ENCODE measurements at places on chromosomes 12 and 14.

DNA sequence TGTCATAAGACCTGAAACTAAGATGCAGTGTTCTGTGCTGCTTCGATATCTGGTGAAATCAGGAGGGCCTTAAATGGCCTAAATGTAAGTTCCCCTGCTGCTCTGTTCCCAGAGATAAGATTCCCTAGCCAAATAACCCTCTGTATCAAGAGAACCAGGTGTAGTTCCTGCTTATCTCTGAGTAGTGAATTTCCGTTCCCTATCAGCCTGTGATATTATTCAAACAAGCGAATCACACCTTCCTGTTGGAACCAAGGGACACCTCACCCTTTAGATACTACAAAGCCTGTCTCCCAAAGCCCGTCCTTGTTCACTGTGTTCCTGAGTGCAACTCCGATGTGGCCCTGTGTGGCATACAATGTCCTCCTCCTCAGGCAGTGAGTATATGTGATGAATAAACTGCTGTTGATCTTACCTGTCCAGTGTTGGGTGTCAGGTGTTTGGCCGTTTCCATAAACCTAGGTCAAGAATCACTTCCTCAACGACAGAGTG, 52.2 kb upstream of the COCH start:
- DNase-seq: no peak

DNA sequence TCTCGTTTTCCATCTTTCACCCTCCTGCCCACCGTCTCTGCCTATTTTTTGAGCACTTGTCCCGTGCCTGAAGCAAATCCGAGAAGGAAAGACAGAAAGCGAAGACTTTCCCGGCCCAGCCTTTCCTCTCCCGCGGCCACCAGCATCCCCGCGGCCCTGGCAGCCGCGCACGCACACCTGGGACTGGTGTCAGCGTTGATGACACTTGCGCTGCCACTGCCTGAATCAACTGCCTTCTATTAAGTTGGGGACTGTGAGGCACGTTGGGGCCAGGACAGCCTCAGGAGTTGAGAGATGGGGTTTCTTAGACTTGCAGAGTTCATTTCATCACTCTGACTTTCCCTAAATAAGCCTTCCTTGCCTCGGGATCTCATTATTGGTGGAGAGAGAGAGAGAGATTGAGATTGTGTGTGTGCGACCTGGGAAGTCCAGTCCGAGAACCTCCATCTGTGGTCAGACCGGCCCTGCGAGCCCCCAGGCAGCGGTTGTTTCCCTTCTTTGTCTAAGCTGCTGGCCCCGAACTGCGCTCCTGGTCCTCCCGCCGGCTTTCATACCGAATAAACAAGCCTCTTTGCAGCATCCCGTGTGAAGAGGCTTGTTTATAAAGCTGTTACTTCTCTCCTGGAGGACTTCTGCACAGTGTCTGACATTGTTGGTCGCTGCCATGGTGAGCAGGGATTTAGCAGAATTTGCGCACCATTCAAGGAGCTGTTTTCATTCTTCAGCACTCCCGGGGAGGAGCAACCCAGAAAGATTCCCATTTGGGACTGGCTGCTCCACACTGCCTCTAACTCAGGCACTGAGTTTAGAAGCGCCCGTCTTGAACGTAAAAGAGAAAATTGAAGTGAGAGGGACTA, 1.5 kb downstream of the PDZRN4 start:
- no peak for DNase-seq

- DNase-seq: no peak
Observed at GRCh38 chr14:75570797-75571196, 7.6 kb upstream of the FLVCR2 start.

DNA sequence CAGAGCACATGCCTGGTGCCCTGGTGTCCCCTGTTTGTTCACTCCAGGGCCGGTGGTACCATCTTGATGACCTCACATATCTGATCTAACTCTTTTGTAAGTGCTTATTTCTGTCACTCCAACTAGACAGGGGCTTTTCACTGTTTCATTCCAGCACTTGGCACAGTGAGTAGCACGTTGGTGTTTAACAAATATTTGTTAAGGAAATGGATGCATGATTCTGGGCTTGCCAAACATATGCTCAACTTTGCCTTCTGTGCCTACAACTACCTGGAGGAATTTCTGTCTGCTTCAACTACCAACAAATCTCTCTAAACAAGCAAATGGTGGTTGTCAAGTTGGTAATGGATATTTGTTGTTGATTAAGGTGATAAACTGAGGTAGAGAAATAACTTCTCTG, 31.6 kb downstream of the PDE6H start:
- no peak for DNase-seq

DNA sequence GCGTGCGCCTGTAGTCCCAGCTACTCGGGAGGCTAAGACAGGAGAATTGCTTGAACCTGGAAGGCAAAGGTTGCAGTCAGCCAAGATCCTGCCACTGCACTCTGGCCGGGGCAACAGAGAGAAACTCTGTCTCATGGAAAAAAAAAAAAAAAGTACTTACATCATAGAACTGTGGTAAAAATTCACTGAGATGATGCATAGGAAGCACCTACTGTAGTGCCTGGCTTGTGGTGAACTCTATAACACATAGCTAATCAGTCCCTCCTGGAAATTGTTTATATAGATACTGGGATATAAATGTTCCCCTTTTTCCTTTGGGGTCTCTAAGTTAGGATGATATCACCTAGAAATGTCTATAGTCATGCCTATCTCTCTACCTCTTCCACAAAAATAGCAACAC, 89.7 kb upstream of the CPM start:
- no peak for DNase-seq

- no peak for DNase-seq
Observed at GRCh38 chr12:32788405-32788804, 32.7 kb upstream of the YARS2 start.

DNA sequence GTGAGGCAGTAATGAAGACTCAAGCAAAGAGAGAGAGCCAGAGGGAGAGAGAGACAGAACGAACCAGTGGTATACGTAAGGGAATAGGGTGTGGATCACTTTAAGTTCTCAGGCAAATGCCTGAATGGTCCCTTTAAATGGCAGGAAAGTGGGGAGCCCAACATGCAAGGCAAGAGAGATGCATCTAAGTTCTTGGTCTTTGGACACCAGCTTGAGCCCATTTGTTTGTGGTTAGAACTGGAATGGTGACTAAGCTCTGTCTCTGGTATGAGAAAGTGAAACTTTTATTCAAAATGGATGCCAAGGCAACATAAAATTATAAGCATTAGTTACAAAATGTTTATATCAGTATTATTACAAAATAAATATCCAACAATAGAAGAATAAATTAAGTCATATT, 192.2 kb upstream of the ALG10 start:
- DNase-seq: no peak

GRCh38 chr12:48795550-48796455, 6.9 kb upstream of the ADCY6 start:
- no peak for DNase-seq

DNA sequence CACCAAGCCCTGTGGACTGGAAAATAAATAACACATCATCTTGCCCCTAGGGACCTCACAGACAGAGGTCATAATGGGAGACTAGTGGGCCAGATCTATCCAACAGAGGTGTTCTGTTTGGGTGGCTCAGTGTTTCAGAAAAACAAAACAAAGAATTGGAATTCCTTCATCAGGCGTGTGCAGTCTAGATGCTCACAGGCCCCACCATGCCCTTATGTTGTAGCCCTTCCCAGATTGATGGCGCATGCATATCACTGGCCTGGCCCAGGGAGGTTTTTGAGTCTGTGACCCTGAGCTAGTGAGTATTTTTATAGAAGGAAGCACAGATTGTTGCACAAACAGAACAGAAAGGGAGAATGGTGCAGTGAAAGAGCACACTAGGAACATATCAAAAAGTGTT, 859.6 kb downstream of the BCL11B start:
- no peak for DNase-seq

DNA sequence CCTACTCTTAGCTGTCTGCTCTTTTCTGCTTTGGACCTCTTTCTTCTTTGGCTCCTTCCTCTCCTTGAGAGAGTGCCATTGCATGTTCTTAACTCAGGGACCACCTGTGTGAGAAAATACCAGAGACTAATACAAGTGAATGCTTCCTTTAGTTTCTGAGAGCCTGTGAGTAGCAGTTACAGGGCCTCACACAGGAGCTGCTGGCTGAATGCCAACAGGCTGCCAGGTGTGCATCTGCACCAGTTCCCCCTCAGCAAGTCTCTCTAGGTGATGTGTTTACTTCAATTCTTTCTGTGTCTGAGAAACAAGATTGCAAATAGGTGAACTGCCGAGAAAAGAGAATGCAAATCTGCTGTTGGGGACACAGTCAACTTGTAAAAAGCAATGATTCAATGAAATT, 108.2 kb downstream of the STXBP6 start:
- DNase-seq: no peak

DNA sequence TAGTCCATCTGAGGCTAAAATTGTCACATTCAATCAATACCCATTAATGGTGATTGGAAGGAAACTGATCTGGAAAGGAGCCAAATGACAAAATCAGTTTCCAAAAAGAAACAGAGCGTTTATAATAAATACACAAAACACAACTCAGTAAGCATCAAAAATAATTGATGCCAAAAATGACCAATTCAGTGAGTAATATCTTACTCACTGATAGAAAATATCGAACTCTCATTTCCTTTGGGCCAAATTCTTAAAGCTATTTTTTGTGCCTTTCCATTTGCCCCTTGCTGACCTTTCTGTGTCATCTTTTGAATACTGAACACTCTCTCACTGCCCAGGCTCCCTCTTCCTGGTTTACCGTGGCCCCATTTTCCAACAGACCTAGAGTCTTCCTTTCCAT, 22.5 kb upstream of the ATP2B1 start:
- DNase-seq: no peak

DNA sequence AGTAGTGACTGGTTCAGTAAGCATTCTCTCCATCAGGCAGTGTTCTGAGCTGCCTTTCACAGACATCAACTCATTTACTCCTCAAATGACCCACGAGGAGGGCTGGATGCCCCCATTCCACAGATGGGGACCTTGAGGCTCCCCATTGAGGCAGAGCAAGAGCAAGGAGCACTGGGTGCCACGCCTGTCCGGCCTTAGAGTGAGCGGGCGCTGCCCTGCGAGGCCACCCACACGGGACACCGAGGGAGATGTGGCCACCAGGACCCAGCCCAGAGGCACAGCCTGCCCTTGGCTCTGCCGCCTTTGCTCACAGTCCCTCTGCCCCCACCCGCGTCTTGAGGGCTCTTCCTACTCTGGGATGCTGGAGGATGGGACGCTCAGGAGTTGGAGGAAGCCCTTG, 3.0 kb downstream of the FBRSL1 start:
- DNase-seq: no peak

DNA sequence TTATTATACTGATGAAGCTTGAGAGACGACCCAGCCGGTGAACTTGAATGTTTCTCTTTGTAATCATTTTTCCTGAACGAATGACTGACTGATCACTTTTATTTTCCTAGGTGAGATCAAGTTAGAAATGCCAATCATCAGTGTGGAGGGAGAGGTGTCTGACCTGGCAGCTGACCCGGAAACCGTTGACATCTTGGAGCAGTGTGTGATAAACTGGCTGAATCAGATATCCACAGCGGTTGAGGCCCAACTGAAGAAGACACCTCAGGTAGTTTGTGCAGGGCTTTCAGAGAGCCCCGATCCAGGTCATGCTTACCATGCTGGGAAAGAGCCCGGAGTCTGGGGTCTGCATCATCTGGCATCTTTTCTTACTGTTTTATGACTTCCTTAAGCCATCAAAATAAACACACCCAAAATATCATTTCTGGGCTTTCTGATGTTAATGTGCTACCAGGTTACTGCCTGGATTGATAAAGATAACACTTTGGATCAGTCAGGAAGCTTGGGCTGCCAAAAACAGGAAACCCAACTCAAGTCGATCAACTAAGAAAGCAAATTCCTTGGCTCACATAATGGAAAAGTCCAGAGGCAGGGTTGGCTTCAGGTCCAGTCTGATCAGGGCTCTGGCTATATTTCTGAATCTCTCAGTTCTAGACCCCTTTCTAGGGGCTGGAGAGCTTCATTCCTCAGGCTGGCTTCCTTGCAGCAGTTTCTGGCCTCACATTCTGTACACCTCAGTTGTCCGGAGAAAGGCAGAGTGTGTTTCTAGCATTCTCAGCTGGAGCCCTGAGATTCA, 21.1 kb downstream of the DNAH10 start:
- no peak for DNase-seq

GRCh38 chr14:45664668-45665356, 411.8 kb upstream of the MIS18BP1 start:
- DNase-seq: no peak

DNA sequence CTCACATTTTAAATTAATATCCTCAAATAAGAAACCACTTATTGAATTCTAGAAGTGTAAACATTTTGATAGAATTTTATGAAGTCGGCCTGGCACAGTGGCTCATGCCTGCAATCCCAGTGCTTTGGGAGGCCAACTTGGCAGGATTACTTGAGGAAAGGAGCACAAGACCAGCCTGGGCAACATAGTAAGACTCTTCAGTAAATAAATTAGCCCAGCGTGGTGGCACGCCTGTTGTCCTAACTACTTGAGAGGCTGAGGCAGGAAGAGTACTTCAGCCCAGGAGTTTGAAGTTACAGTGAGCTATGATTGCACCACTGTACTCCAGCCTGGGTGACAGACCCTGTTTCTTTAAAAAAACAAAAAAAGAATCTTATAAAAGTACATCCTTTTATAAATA, 8.9 kb upstream of the ZNF410 start:
- DNase-seq: no peak

DNA sequence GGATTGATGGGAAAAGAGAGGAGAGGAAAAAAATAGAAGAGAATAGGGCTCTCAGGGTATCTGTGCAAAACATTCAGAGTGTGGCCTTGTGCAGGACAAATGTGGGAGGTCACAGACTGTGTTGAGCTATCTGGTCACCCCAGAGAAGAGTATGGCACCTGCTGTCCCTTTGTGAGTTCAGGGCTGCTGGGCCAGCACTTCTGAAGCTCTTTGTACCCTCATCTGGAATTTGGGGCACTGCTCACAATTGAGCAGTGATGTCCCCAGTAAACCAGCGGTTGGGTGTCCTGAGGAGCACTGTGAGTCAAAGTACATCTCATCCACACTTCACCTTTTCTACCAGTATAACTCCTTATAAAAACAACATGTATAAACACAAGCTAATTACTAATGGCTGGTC, 2.6 kb upstream of the KRT81 start:
- no peak for DNase-seq

GRCh38 chr12:16568873-16569272, 37.1 kb downstream of the LMO3 start:
- DNase-seq: no peak

GRCh38 chr14:70601162-70601561, 707 bp upstream of the MED6 start:
- DNase-seq: no peak

DNA sequence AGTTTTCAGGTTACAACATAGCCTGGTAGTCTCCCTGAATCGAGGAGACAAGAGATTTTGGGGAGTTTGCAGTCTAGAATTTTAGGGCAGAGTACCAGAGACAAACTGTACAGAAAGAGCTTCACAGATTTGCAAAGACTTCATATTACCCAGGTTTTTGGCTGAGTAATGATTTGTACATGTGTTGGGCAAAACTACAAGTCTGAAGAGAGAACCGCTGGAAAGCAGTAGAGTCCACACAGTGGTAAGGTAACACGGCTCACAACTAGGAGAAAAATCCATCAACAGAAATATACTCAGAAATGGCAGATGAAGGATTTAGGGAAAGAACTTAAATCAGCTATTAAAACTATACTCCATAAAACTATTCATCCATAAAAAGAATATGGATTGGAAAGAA, 25.7 kb downstream of the FBXO33 start:
- no peak for DNase-seq

Measured in brain pericyte (primary cell).